AML-193 (cell line): ENCODE measurements at places on chromosomes 4 and X.

GRCh38 chr4:134585972-134586371 lies 384.4 kb upstream of the PABPC4L start:
- DNase-seq, result no peak

DNA sequence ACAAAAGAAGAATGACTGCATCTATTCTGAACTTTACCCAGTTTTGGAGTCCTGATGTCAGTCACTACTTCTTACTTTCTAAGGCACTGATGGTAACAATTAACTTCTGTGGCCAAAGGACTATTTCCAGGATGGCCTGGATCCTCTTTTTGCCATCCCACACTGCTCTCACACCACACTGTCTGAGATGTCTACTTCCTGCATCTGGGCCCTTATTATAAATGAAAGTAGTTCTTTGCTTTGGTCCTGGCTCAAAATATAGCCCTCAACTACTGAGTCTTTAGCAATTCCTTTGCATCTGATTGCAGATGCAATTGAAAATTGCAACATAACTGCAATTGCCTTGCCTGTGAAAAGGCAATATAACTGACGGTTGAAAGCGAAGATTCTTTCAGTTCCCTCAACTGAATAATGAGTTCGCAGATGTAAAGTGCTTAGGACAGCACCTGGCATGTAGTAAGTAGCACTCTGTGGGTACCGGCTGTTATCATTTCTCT lies 44.2 kb downstream of the COQ2 start:
- DNase-seq, result peak; percentile 98

DNA sequence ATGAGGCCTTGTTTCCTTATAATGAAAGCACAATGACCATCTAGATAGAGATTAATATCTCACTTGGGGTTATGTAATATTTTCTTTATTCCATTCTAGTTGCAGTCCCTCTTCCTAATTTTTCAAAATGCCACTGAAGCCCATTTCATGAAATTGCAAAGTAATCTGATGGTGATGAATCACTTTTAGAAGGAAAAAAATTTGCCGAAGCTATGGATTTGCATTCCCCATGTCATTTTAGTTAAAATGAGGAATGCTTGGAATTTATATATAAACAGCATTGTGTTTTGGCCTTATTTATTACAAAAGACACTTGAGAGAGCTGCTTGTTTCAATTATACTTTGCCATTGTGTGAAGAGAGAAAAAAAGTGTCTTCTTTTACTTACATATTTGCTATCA lies 241.7 kb upstream of the TEX13A start:
- DNase-seq, result no peak

DNA sequence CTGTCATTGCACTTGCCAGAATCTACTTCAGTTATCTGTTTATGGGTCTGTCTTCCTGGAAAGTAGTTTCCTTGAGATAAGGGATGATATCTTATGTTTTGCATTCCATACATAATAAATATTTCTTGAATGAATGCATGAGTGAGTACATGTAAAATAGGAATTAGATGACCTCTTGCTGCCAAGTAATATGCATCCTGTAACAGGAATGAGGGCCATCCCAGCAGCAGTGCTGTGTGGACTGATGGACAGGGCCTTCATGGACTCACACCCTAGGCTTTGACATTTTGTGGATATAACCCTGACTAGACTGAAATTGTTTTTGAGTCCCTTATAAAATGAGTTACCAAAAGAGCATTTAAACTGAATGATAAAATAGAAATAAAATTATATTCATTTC lies 77.2 kb upstream of the NEIL3 start:
- DNase-seq, result no peak

DNA sequence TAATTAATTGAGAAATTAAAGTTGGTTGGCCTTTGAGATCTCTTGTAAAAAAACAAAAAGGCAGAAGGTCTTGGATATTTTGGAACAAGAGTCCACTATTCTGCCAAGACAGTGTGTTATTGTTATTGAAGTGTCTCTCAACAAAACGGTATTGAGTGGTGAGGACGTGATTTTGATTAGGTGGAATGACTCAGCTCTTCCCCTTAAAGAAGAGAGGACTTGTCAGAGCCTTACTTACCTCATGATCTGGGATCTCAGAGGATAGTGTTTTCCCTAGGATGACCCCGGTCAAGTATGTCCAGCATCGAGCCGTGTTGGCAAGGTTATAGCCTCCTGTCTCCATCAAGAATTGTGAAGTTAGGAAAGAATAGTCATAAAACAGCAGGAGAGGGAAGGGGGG lies 110.9 kb downstream of the HDAC8 start:
- DNase-seq, result no peak

DNA sequence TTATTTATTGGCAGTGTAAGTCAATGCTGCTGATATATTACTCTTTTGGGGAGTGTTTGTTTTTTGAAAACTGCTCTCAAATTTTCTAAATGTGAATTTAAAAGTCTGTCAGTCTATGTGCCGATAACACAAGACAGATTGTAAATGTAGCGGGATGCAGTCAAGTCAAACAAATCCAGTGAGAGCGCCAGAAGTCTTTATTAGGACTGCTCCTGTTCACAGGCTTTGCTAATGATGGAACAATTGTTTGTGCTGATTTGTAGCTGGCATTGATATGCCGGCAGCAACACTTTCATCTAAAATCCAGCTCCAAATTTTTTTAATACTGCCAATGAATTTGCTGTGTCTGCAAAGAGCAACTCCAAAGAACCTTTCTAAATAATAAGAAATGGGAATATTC lies 78.7 kb upstream of the TET2 start:
- no peak for DNase-seq

- DNase-seq, result no peak
These were observed 622.1 kb downstream of the SPRY1 start for GRCh38 chr4:124018383-124019317.

GRCh38 chrX:155891446-155892210 lies 10.5 kb downstream of the VAMP7 start:
- peak; percentile 19 for DNase-seq

- DNase-seq, result no peak
These were observed 82.4 kb upstream of the ADGRG2 start for GRCh38 chrX:19204636-19205035.

- no peak for DNase-seq
These were observed 69.7 kb upstream of the TLR3 start for GRCh38 chr4:185999207-185999606.

DNA sequence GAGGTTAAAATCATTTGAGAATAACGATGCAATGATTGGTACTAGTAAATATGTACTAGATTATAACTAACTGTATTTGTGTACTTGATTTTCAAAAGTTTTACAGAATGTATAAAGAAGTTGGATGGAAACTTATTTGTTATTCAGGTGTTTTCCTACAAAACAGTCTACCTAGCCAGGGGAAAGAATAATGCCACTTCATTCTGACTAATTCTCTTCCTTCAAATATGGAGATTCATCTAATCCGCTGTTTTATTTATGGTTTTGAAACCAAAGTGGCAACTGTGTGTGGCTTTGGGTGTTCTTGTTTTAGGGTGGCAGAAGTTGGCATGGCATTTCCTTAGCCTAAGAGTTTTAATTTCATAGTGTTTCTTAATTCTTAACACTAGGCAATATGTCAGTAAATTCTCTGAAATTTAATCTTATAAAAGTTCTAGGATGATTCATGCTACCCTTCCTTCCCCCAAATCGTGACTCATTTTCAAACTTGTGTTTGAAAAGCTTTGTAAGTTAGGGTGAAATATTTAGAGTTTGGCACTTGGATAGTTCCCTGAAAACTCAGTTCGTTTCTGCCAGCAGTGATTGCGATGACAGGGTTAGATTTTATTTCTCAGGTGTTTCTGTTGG lies 62.6 kb downstream of the DCLK2 start:
- no peak for DNase-seq

DNA sequence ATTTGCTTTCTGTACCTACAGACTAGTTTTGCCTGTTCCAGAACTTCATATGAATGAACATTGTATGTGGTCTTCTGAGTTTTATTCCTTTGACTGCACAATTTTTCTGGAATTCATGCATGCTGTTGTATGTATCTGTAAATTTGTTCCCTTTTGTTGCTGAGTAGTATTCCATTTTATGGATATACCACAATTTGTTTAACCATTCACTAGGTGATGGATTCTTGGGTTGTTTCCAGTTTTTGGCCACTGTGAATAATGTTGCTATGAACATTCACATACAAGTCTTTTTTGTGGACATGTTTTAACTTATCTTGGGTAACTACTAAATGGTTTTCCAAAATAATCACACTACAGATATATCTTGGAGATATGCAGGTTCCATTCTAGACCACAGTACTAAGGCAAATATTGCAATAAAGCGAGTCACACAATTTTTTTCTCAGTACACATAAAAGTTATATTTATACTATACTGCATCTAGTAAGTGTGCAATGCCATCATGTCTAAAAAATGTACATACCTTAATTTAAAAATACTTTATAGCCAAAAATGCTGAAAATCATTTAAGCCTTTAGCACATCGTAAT lies 58.7 kb downstream of the TSPAN5 start:
- no peak for DNase-seq

DNA sequence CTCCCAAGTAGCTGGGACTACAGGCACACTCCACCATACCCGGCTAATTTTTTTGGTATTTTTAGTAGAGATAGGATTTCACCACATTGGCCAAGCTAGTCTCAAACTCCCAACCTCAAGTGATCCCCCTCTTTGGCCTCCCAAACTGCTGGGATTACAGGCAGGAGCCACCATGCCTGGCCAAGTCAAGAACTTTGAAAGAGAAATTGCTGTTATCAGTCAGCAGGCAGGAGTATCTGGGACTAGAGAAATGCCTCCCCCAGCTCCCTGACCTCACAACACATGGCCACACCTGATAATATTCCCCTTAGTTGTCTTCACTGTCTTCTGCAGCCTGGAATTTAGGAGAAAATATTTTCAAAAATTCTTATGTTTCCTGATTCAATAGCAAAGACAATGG lies 7.4 kb downstream of the TXK start:
- no peak for DNase-seq

- no peak for DNase-seq
These were observed 1460.6 kb upstream of the PCDH7 start for GRCh38 chr4:29259556-29259955.

- DNase-seq, result peak; percentile 39
These were observed 62.8 kb downstream of the UBA6 start for GRCh38 chr4:67638136-67638535.

DNA sequence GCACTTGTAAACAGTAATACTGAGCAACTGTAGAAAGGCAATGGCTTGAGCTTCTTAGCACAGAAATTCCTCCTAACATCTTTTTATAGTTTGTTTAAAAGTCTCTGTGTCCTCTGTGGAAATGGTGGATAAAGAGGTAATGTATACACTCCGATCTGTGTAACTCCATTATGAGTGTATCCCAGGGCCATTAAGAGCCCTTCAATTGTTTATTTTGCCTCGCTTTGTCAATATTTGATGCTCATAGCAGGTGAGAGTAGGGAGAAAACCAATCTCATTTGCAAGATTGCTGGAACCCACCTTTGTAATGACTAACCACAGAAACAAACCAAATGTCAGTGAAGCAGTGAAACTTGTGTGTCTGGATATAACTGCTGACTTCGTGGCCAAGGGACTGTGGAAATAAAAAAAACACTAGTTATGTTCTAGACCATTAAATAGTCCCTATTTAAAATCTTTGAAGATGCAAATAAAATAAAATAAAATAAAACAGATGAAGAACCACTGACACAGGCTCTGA lies 598.2 kb upstream of the BOD1L1 start:
- no peak for DNase-seq

DNA sequence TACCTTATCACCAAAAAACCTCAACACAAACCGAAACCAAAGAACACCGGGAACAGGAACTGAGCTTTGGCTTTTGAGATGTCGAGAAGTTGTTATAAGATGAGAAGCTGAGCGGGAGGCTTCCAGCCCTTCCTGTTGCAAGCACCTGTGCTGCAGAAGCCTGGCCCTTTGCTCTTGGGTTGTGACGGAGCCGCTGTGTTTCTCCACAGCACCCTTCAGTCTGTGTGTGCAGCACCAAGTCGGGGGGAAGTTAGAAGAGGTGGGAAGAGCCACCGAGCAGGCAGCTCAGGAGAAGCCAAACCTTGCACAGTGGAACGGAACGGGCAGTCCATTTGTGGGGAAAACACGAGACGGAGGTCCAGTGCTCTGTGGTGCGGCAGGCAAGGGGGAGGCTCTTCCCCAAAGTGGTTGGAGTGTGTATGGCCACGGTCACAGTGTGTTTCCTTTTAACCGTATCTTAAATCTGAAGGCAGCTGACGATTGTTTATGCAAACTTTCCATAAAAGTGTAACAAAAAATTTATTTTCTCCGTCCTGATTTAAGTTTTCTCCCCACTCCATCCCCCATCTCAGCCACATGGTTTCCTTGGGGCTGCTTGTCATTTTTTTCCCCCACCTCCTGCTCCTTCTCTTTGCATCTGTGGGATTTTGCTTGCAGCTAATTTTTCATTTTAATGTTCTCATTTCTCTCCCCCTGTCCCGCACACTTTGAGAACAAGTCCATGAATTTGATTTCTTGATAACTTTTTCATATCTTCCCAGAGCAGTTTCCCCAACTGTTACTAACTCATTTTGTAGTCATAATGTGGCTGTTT lies 123.7 kb downstream of the STOX2 start:
- DNase-seq, result peak; percentile 30

DNA sequence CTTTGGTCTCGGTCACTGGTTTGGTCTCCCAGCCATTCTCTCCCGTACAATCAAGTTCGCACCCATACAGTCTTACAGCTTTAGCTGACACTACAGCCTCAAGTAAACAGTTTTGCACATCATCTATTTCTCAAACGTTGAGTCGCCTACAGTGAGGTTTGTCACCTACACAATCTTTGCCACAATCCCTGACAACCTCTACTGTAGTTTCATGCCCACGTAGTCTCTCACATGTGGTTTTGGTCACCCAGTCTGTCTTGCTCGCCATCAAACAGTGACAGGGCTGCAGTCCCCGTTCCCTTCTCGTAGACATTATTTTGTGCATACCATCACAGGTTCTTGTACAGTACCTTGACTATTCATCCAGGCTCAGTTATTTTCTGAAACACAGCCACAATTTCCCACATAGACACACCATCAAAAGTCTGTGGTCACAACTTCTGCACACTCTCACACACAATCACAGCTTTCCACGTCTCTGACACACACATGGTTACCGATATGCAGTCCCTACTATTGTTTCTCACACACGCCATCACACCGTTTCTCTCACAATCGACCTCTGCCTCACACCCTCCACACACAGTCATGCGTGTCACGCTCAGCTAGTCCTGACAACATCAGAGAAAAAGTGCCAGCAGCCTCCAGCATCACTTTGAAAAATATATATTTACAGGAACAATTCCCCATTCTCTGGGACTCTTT lies 5.3 kb upstream of the CFP start:
- no peak for DNase-seq

- DNase-seq, result no peak
These were observed 94.4 kb downstream of the NWD2 start for GRCh38 chr4:37338972-37339371.

- no peak for DNase-seq
These were observed 1.4 kb downstream of the NDNF start for GRCh38 chr4:121070696-121071639.
